ENCODE measurements at places on chromosomes 7 and 10. TPM values are rescaled to one million over a fixed set of nuclear protein-coding genes. Genes with fewer than 3 reads are reported as not detected.

Gene SEMA3D
- total RNA-seq, result not detected

Gene ELMO1
- 137 TPM for total RNA-seq

- DNase-seq, result no peak
Measured at GRCh38 chr7:37491919-37492694, 43.4 kb upstream of the ELMO1 start.

DNA sequence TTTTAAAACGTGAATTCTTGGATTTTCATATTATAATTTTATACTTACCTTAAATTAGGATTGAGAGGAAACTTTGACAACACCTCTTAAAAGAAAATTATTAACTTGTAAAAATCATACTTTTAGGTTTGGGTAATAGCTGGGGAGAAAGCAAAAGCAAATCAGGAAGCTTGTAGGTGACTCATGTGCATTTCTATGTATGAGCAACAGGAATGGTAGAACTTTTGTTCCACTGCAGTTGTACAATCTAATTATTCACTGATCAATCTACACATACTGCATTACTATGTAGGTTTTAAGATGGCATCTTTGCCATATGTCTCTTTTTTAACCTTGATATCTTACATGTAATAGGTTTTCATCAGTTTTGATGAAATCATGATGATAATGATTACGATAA lies 223.2 kb downstream of the PRKG1 start:
- DNase-seq, result no peak

DNA sequence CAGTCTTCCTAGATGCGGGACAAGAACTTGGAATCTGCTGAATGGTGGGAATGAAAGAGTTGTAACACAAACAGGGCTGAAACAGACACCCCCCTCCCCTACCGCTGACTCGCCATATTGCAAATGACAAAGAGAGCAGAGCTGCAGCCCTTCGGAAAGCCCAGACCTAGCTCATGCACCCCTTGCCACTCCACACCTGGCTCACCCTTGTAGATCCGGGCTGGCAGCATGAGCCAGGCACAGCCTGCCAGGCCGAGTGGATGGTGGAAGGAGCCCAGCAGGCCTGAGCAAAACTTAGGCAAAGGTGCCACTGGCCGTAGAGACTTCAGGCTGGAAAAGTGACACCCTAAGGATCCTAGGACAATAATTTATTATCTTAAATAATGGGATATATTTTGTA lies 237.4 kb upstream of the SEMA3D start:
- no peak for DNase-seq

GRCh38 chr7:120436487-120437060 lies 163.6 kb downstream of the KCND2 start:
- DNase-seq, result no peak

DNA sequence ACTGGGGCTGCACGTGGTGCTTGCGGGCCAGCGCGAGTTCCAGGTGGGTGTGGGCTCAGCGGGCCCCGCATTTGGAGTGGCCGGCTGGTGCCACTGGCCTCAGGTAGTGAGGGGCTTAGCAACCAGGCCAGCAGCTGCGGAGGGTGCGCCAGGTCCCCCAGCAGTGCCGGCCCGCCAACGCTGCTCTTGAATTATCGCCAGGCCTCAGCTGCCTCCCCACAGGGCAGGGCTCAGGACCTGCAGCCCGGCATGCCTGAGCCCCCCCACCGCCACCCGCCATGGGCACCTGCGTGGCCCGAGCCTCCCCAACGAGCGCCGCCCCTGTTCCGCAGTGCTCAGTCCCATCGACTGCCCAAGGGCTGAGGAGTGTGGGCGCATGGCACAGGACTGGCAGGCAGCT lies 185.4 kb downstream of the TPK1 start:
- no peak for DNase-seq

Gene AP5Z1
- total RNA-seq, result 35.2 TPM

DNA sequence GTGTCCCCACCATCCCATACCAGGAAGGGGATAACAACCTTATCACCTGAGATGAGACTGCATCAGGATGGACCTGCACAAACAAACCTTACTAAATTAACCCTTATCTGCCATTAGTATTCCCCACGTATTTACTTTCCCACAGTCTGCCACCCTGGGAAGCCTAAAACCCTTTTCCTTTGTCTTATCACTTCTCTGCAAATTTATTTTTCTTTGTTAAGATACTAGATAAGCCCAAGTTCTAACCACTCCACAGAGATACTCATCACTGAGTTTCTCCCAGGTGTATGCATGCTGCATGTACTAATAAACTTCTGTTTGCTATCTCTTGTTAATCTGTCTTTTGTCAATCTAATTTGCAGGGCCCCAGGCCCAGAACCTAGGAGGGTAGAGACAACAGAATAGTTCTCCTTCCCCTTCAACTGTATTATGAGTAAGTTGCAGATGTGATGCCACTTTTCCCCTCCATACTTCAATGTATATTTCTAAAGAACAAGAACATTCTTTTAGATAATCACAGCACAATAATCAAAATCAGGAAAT lies 66.0 kb downstream of the ELMO1 start:
- DNase-seq, result no peak

DNA sequence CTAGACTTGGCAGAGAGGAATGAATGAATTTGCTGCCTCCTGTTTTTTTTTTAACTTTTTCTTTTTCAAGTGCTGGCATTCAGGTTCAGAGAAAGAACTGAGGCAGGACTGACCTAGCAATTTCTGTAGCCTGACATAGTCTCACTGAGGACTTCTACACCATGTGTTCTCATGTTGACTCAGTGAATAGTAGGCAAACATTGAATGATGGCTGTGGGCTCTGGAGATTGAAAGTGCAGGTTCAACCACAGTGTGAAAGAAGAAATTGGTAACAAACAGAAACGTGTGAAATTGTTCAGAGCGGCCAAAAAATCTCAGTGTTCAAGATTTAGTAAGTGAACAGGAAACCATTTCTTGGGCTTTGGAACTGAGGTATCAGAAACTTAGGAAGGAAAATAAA lies 322.4 kb upstream of the GHITM start:
- no peak for DNase-seq

DNA sequence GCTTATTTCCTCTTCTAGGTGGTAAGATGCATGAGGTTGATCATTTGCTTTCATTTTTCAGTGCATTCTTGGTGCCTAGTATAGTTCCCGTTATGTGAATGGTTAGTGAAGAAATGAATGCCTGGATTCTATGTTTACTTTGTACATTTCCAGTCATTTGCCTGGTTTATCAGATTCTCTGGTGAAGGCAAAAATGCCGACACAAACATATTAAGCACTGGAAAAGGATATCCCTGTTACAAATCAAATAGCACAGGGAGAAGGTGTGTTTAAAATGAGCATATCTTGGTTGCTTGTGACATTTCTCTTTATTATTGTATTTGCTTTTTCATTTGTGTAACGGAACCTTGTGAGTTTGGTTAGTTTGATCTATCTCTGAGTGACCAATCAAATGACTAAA lies 211.3 kb downstream of the MBL2 start:
- no peak for DNase-seq

DNA sequence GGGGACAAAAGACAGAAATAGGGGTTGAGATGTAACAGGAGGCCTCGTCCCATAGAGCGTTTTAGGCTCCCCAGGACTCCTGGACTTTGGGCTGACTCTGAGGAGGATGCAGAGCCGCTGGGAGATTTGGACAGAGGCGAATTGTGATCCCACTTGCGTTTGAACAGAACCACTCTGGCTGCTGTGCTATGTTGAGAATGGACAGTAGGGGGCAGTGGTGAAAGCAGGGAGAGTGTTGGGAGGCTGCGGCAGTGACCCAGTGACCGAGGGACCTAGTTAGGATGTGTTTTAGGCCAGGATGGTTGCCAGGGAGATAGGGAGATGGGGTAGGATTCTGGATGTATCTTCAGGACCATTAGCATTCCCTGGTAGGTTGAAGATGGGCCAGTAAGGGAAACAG lies 271.6 kb downstream of the CCDC3 start:
- DNase-seq, result no peak

- DNase-seq, result no peak
Measured at GRCh38 chr7:7956531-7957128, 12.0 kb upstream of the GLCCI1 start.

Gene CPA1
- not detected for total RNA-seq

Gene PTF1A
- not detected for total RNA-seq

- DNase-seq, result no peak
Measured at GRCh38 chr7:16975712-16976111, 93.9 kb upstream of the AGR3 start.

Gene ACBD7
- 2.4 TPM for total RNA-seq

- DNase-seq, result no peak
Measured at GRCh38 chr7:27453702-27454405, 208.8 kb downstream of the HIBADH start.

Gene IDI2
- total RNA-seq, result not detected

DNA sequence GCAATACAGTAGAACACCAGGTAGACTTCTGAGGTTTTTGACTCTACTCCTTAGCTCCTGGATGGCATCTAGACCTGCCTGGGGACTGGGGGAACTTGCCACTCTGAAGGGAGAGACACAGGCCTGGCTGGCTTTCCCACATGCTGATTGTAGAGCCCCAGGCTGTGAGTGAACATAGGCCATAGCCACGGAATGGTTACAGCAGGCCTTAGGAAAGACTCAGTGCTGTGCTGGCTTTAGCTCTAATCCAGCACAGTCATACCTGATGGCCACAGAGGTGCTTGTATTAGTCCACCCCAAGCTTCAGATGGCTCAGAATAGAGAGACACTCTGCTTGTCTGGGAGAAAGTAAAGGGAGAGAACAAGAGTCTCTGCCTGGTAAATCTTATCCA lies 35.0 kb upstream of the ARHGAP12 start:
- DNase-seq, result no peak

DNA sequence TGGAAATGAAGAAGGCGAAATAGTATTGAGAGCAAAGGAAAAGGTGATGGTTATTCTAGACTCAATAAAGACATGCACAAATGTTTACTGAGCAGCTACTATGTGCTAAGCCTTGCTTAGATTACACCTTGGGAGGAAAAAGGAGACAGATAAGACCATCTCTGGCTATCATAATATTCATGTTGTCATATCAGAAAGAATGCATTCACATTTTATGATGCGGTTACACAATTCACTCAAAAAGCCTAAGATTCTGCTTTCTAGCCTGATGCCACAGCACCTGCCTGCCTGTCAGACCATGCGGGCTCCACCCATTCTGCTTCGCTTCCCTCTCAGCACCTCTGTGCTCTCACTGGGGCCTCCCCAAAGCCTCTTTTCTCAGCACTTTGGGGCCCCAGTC lies 100.9 kb downstream of the JCAD start:
- DNase-seq, result no peak

Gene CYP2W1
- not detected for total RNA-seq

Gene CALML5
- not detected for total RNA-seq

- DNase-seq, result no peak
Measured at GRCh38 chr7:68269405-68269804, 1272.8 kb downstream of the TYW1 start.

- no peak for DNase-seq
Measured at GRCh38 chr10:11401264-11402235, 209.9 kb downstream of the USP6NL start.

Gene CASD1
- total RNA-seq, result 14.6 TPM

Gene PAPSS2
- 1.5 TPM for total RNA-seq

GRCh38 chr7:88153378-88153777 lies 66.5 kb downstream of the SRI start:
- no peak for DNase-seq

DNA sequence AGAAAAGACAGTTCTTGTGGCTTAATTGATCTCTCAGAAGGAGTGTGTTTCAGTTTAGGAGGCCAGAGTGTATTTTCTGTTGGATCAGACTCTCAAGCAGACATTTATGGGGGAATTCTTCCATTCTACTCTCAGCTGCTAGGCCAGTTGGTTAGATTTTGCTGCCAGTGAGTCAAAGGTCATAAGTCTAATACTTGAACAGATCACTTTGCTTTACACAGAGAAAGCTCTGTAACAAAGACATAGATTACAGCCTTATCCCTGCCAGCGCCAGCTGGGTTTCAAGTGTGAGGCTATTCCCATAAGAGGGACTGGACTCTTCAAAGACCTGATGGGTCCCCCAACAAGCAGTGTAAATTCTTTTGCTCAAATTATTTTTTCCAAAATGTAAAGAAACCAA lies 145.6 kb upstream of the SEMA3C start:
- no peak for DNase-seq

DNA sequence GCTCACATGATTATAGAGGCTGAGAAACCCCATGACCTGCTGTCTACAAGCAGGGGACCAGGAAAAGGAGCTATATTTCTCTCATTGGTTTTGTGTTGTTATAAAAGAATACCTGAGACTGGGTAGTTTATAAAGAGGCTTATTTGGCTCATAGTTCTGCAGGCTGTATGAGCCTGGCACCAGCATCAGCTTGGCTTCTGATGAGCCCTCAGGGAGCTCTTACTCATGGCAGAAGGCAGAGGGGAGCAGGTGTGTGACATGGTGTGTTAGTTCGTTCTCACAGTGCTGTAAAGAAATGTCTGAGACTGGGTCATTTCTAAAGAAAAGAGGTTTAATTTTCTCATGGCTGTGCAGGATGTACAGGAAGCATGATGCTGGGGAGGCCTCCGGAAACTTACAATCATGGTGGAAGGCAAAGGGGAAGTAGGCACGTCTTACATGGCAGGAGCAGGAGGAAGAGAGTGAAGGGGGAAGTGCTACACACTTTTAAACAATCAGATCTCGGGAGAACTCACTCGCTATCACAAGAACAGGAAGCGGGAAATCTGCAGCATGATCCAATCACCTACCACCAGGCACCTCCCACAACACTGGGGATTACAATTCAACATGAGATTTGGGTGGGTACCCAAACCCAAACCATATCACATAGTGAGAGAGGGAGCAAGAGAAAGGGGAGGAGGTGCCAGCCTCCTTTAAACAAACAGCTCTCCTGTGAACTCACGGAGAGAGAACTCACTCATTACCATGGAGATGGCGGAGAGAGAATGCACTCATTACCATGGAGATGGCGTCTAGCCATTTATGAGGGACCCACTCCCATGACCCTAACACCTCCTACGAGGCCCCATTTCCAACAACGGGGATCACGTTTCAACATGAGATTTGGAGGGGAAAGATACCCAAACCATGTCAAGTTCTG lies 133.4 kb downstream of the JCAD start:
- no peak for DNase-seq

- no peak for DNase-seq
Measured at GRCh38 chr7:129069021-129069420, 14.1 kb upstream of the TNPO3 start.

Gene CAMK1D
- total RNA-seq, result 13.0 TPM

Data from activated naive CD4-positive, alpha-beta T cell treated with anti-CD3 and anti-CD28 coated beads, Interleukin-2, amount 50 U/mL, for 72 hours (primary cell).